ENCODE measurements at places on chromosomes 13 and 19.

GRCh38 chr19:14536926-14537692 lies 7.7 kb downstream of the TECR start:
- no peak for DNase-seq

- peak; percentile 53 for DNase-seq
Observed at GRCh38 chr13:22061371-22061805, 390.5 kb downstream of the FGF9 start.

- DNase-seq: no peak
Observed at GRCh38 chr13:47747901-47748300, 253.2 kb downstream of the SUCLA2 start.

DNA sequence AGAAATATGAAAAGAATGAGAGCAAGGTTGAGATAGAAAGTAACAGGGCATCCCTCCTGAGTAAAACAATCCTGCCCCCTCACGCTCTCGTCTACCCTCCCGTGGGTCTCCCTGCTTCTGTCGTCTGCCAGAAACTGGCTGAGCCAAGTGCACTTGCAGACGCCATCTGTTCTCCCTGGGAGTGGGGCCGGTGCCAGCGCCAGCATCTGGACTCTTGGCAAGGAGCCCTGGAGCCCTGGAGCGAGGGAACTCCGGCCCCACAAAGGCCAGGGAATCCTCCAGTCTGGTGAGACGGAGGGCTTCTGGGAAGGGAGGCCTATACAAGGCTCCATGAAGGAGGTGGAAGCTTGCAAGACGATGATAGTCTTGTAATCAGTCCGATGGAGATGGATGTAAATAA lies 2.3 kb upstream of the TMEM91 start:
- DNase-seq: no peak

GRCh38 chr19:51511353-51511752 lies 9.8 kb upstream of the SIGLEC12 start:
- DNase-seq: no peak

- DNase-seq: no peak
Observed at GRCh38 chr13:26991508-26992181, 180.0 kb downstream of the USP12 start.

DNA sequence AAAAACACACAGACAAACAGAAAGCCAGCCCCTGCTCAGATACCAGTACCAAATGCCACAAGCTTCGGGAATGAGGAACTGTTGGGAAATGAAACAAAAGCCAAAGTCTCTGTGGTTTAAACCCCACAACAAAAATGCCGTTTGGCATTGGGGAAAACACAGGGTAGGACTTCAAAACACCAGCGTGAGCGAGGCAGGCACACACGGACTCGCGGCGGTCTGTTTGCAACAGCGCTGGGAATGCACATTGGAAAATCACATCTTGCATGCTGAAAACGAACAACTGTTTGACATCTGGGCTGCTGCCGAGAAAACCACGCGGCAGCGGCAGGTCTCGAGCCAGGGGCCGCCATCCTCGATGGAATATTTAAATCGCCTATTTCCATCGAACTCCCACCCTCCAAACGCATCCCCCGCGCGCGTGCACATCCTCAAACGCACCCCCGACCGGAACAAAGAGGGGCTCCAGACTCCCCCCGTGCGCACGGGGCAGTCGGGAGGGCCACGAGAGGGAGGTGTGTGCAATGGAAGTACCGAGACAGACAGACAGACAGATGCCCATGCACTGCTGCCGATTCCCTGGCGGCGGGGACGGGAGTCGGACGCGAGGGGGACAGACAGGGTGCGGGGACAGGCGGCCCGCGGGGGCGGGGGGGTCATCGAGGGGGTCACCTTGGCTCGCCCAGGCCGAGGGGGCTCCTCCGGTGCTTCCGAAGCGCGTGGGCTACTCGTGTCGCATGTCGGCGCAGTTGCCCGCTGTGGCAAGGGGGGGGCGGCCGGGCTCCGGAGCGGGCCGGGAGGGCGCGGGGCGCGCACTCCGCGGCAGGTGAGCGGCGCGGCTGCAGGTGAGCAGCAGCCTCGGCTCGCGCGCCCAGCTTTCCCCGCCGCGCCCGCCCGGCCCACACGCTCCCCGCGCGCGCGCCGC lies at the start of gene GPR12:
Gene GPR12, minus strand, starts transcription at position 880 of the 925 bp plus-strand sequence. CDS start 959 bp downstream, outside the sequence.
- no peak for DNase-seq

GRCh38 chr13:76250211-76250610 lies 614.1 kb downstream of the LMO7 start:
- DNase-seq: no peak

GRCh38 chr19:48896191-48896720 lies 2.3 kb downstream of the TULP2 start:
- DNase-seq: no peak

DNA sequence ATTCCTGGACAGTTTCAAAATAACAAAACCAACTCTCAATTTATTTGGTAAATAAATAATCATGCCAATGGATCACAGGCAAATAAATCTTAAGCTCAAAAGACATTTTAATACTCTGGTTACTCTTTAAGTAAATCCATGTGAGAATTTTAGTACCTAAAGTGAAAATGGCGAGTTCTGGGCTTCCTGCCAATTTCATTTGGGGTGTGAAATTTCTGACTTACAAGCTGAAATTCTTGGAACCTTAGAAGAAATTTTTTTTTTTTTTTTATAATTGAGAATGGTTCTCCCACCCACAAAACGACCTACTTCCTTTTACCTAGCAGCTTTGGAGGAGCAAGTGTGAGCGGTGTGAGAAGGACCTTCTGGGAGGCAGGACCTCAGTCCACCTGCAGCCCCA lies 354.5 kb upstream of the NBEA start:
- DNase-seq: no peak

DNA sequence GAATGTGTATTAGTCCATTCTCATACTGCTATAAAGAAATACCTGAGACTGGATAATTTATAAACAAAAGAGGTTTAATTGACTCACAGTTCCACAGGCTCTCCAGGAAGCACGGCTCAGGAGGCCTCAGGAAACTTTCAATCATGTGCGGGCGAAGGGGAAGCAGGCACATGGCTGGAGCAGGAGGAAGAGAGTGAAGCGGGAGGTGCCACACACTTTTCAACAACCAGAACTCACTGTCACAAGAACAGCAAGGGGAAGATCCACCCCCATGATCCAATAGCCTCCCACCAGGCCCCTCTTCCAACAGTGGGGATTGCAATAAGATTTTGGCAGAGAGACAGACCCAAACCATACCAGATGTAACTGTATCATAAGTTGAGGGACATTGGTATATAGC lies 72.7 kb downstream of the IRS2 start:
- no peak for DNase-seq

GRCh38 chr19:49056101-49056901 lies 1.2 kb downstream of the CGB7 start:
- peak; percentile 44 for DNase-seq

GRCh38 chr13:98977568-98978265 lies at the start of gene DOCK9:
Gene DOCK9, minus strand, starts transcription at chr13:98978064. Its CDS starts 155 bp downstream, at chr13:98977909.
- no peak for DNase-seq

DNA sequence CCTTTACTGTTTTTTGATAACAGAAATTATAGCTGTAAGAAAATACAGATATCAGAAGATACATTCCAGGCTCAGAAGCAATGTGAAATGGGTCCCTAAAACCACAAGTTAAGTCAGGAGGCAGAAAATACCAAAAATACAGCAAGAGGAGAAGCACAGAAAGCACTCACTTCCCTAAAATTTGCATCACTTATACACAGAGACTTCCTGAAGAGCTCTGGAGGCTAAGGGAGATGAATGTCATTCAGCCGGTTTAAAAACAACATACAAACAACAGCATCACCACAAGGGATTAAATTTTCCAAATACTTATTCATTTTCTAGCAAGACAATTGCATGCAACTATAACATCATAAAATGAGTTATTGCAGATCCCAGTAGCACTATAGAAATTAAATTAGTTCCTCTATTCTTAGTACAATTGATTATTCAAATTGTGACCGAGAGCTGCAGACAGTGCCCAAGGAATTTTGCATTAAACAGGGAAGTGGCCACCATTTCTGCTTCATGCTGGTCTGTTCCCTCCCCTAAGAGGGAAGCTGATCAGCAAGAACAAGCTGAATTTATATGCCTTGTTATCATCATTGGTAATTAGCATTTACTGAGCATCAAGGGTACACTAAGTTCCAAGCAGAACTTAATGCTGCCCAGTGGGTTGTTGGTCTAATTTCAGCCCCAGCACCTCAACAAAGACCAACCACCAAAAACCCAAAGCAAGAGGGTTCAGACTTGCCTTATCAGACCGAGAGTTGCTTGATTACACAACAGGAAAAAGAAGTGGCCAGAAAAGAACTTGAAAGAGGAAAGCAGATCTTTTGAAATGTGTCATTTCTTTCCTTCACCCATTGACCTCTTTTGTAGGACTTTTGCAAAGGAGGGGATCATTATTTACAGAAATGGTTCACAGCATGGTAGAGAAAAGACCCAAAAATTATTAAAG lies 140.7 kb downstream of the KCTD12 start:
- no peak for DNase-seq

DNA sequence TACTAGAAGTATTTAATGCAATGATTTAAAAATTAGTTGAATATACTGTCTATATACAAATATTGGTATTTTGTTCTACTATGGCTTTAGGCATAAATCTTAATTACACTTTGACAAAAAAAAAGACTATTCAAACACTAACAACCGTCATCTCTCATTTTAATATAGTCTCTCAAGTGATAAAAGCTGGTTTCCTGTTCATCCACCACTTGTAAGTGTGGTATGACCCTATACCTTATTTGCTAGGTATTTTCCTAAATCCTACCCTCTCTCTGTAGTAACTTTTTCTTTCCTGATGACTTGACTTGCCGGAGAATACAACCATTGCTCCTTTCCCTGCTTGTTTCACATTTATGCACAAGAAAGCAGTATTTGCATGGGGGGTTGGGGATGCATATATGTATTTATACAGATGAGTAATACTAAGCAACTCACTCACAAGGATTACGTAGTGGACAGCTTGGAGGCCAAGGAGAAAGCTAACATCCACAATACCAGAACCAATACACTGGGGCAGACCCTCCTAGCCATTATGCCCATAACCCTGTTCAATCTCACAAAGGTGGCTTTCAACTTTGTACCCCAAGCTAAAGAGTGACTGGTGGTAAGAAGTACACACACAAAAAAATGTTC lies 12.7 kb upstream of the EFNB2 start:
- no peak for DNase-seq

DNA sequence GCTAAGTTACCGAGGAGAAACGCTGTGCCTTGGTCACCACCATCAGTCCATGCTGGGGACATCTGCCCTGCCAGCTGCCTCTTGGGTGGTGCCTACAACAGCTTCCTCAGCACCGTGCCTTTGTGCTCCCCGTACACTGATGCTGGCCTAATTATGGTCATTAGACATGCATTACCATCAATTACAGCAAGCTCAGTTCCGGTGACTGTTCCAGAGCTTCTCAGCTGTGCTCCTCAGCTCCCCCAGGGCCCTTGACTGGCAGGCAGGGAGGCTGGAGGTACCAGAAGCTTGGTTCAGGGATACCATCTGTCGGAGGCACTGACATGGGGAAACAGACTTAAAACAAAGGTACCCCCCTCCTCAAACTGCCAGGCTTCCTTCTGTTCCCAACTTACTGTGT lies 40.2 kb downstream of the CILP2 start:
- DNase-seq: no peak

- no peak for DNase-seq
Observed at GRCh38 chr13:23592596-23592995, 22.4 kb downstream of the TNFRSF19 start.

DNA sequence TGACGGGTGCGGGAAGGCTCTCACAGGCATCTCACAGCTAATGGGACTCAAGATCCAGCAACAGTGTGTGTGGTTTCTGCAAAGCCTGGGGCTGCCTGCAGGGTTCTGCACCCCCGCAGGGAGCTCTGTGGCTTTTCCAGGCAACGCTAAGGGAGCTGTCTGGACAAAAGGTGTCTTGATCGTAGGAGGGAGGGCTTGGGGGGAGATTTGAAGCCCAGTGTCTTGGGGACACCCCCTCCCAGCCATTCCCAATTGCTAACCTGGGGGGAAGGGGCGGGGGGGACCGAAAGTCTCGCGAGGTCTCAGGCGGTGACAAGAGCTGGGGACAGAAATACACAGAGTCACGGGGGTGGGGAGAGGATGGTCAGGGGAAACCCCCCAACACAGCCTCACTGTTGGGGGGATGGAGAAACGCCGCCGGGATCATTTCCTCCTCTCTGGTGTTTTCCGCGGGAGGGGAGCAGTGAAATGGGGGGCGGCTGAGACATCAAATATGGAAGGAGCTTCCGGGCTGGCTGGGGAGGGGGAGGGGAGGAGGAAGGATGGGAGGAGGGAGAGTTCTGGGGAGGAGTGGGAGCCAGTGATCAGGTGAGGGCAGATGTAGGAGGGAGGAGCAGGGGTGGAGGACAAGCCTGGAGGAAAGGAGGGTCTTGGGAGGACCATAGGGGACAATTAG lies 13.3 kb downstream of the KCNC3 start:
- DNase-seq: no peak

GRCh38 chr19:23475477-23475876 lies 80.2 kb upstream of the ZNF91 start:
- DNase-seq: no peak

DNA sequence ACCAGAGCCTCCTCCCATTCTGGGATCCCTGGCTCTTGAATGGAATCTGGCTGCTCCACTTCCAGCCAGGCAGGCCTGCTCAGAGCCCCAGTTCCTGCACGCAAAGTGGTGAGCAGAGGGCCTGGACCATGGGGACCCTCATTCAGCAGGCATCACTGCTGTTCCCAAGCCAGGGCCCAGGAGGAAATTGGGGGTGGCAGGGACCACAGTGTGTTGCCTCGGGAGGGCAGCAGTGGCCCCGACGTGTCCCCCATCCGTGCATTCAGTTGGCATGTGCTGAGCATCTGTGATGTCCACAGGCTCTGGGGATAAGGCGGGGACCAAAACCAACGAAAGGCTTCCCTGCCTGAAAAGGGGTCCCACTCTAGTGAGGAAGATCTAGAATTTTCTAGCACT lies 11.2 kb downstream of the CCDC97 start:
- DNase-seq: no peak

DNA sequence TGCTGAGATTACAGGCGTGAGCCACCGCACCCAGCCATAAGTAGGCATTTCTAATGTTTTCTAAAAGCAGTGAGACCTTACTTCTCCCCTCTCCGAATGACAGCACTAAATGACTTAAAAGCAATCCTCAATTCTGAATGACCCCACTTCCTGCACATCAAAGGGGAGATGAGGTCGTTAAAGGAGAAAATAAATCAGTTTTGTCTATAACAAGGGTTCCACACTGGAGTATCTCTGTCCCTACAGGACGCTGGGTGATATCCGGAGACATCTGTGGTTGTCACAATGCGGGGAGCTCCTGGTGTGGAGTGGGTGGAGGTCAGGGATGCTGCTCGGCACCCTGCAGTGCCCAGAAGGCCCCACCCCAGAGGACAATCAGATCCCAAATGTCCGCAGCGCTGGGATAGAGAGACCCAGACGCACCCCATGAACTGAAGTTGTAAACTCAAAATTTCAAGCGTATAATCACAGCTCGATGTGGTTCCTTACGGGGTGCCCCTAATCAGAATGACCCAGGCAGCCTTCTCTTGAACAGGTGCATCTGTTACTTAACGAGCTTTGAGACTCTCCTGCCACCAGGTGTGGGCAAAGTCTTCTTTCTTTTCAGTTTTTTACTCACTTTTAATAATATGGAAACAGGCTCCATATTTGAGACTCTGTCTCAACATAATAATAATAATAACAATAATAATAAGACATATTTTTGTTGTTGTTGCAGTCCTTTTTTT lies 2.9 kb downstream of the GNG7 start:
- no peak for DNase-seq

- no peak for DNase-seq
Observed at GRCh38 chr13:34300559-34300958, 482.6 kb downstream of the RFC3 start.
